ENCODE measurements at places on chromosomes 3 and 15. TPM values are rescaled to one million over a fixed set of nuclear protein-coding genes. Genes with fewer than 3 reads are reported as not detected.

- no peaks in the 10 kb centered on the region for H3K27me3 ChIP-seq
- H3K36me3 ChIP-seq = no peaks in the 10 kb centered on the region
- H3K4me3 ChIP-seq = no peak overlapping the region
These were observed 19.3 kb upstream of the STRIT1 start for GRCh38 chr3:155312781-155313180.

DNA sequence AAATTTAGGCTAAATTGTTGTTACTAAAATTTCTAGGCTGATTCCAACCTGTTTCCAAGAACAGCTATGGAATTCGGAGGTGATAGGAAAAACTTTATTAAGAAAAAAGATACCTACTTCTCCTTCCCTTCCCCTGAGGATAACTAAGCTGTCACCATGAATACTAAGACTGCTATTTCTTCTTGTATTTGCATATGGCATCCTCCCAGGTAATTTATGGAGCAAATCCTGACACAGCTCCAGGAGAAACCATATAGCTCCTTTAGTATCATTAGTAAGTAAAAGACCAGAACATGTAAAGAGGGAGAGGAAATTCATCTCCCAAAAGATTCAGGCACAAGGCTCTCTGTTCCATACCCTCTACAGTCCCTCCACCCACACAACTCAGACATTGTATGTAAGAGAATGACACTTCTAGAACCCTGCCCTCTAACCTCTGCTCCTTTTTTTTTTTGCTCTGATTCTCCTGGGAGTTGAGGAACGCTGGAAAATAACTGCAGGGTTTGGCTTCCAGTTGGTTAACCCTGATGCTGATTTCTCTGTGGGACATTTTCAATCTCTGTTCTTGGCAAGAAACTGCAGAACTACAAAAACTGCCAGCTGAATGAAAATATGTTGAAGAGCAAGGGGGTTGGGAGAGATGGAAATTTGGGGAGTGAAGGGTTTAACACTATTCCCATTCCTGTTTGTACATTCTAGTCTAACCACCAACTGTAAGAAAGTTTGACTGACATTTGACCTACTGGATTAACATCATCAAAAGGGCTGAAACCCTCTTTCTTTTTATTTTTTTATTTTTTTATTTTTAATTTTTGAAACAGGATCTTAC, 14.2 kb upstream of the MAGI1 start:
- H3K4me1 ChIP-seq = no peaks in the 10 kb centered on the region
- DNase-seq = no peak
- no peak overlapping the region for H3K27ac ChIP-seq
- no peaks in the 10 kb centered on the region for H3K27me3 ChIP-seq

DNA sequence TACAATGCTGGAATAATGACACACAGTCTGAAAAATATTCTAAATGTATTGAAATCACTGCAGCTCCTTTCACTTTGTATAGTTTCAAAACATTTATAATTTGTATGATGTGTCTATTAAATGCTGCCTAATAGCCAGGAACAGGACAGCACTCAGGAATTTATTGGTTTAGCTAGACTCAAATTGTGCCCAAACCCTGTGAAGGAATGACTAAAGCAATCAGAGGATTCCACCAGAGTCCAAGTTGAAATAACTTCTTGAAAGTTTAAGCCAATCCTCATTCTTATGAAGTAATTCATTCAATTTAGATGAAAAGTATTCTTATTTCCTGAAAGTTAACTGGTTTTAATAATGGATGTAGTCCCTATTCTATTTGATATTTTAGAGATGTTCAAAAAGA, 267.0 kb downstream of the ZMAT3 start:
- no peak for DNase-seq
- no peak overlapping the region for H3K4me3 ChIP-seq
- H3K27me3 ChIP-seq = no peaks in the 10 kb centered on the region
- no peaks in the 10 kb centered on the region for H3K4me1 ChIP-seq

GRCh38 chr3:66985336-66985920, 12.7 kb upstream of the KBTBD8 start:
- H3K4me1 ChIP-seq = no peaks in the 10 kb centered on the region
- no peaks in the 10 kb centered on the region for H3K36me3 ChIP-seq
- H3K4me3 ChIP-seq = no peak overlapping the region
- no peak for DNase-seq

The ACAD11 gene
- 52.0 TPM for total RNA-seq
